ENCODE measurements at places on chromosomes 7 and 10. TPM values are rescaled to one million over a fixed set of nuclear protein-coding genes. Genes with fewer than 3 reads are reported as not detected.

IGFBP1 gene
- total RNA-seq, result 0.26 TPM

INMT gene
- total RNA-seq, result not detected

DNA sequence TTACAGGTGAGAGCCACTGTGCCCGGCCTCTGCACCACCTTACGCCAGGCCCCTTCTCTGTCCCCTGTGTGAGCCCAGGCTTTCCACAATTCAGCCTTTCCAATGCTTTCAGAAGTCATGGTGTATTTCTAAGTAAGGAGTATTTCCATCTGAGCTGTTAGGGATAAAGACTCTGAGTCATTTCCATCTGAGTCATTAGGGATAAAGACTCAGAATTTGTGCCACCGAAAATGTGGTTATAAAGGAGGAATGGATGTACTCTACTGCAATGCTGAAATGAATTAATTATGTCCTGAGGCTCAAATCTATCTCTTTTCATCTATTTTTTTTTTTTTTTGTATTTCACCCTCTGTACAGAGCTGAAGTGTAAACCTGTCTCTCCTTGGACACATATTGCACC, 84.0 kb downstream of the GATA3 start:
- DNase-seq, result no peak

GRCh38 chr10:5809527-5810154, 3.6 kb downstream of the GDI2 start:
- no peak for DNase-seq
